ENCODE measurements at places on chromosomes 13 and 19. TPM values are rescaled to one million over a fixed set of nuclear protein-coding genes. Genes with fewer than 3 reads are reported as not detected.

Gene CBY2
- not detected for total RNA-seq

Gene FPR3
- total RNA-seq: 2.0 TPM

Gene MCEMP1
- not detected for total RNA-seq

Gene LRRC8E
- total RNA-seq: not detected

Gene MAU2
- total RNA-seq: 80.1 TPM

Gene ADAT3
- 8.7 TPM for total RNA-seq

Gene PRSS57
- not detected for total RNA-seq

Gene ADGRE2
- total RNA-seq: 1.9 TPM

Gene SYNGR4
- total RNA-seq: not detected

Gene ZNF132
- 10.9 TPM for total RNA-seq

Gene URAD
- total RNA-seq: not detected

Gene NCAN
- total RNA-seq: 102 TPM

Gene PLK5
- 2.7 TPM for total RNA-seq

Gene CEACAM19
- total RNA-seq: 7.6 TPM

Gene POSTN
- total RNA-seq: 4.2 TPM

Gene PRTN3
- total RNA-seq: not detected

Gene TICAM1
- total RNA-seq: 15.6 TPM

Gene ZNF99
- 0.51 TPM for total RNA-seq

Gene ELOF1
- 43.9 TPM for total RNA-seq

Gene KRTDAP
- total RNA-seq: not detected

Gene TDRD3
- 52.7 TPM for total RNA-seq

Gene ATP8A2
- 67.6 TPM for total RNA-seq

Gene CCDC159
- 73.2 TPM for total RNA-seq

Gene FUT6
- not detected for total RNA-seq

Gene RDH8
- not detected for total RNA-seq

Gene MBD3
- total RNA-seq: 81.7 TPM

Gene ACER1
- total RNA-seq: not detected

Gene WTIP
- 15.2 TPM for total RNA-seq

Gene KANK2
- 36.7 TPM for total RNA-seq

Measured in dorsolateral prefrontal cortex (tissue), 122 donors.